ENCODE measurements at places on chromosomes 12 and 14.

DNA sequence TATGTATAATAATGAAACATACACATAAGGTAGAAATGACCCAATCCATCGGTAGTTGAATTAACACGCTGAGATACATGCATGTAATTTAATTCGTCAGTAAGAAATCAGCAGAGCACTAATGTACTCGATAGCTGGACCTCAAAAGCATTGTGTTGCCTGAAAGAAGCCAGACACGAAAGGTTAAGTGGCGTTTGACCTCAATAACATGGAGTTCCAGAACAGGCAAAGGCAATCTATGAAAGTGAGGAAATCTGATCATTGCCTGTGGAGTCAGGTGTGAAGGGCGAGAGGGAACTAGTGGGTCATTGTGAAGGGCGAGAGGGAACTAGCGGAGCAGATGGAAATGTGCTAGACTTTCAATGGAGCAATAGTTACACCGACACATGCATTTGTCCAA is 970.4 kb upstream of the TMEM132C start:
- no peak for DNase-seq

DNA sequence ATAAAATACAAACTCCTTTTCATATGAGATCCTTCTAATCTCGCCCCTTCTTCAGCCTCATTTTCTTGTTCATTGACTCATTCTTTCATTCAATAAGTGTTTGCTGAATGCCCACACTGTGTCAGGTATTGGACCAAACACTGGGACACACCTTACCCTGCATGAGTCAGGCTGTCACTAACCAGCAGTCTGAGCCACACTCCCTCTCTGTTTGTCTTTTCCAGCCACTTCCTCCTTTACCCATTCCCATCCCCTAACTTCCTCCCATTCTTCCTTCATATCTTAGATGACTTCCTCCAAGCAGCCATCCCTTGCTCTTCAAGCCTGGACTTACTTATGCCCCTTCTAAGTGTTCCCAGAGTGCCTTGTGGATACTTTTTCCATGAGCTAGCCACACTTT is 27.0 kb upstream of the HIF1A start:
- no peak for DNase-seq

- no peak for DNase-seq
Measured at GRCh38 chr12:49253033-49253623, 11.8 kb upstream of the TUBA1C start.

DNA sequence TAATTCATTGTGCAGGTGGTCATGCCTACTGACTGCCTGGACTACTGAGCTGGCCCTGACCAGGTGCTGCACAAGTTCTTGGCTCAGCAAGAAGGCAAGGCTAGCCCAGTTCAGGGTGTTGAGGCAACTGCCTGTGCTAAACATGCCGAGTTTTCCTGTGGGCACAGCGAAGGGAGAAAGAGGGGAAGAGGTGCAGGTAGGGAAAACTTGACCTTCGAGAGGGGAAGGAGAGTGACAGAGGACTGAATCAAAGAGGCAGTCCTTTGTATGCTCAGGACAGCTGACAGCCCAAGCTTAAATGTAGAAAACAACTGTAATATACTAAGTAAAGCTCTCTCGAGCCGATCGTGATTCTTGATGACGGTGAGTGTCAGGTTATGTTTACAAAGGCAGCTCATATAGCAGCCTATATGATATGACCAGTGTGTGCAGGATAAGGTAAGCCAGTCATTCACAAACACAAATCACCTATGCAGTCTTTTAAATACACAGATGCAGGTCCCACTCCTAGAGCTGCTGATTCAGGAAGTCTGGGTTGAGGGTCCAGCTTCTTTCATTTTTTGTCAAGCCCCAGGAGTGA is 2.6 kb downstream of the IRAK3 start:
- DNase-seq: no peak

DNA sequence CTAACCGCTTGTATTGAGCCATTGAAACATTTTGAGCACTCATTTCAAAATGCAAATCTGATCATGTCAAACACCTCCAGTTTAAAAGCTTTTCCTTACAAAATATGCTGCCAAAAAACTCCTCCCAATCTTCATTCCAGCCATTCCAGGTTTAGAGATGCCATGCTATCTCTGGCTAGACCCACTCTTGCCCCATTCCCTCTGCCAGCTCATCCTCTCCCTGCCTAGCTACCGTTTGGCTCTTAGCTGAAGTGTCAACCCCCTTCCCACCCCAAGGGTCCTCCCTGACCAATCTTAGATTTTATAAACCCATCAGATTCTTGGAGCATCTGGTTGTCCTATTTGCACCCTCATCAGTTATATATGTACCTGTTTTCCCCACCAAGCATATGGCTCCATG is 75.0 kb downstream of the SCAF11 start:
- no peak for DNase-seq

DNA sequence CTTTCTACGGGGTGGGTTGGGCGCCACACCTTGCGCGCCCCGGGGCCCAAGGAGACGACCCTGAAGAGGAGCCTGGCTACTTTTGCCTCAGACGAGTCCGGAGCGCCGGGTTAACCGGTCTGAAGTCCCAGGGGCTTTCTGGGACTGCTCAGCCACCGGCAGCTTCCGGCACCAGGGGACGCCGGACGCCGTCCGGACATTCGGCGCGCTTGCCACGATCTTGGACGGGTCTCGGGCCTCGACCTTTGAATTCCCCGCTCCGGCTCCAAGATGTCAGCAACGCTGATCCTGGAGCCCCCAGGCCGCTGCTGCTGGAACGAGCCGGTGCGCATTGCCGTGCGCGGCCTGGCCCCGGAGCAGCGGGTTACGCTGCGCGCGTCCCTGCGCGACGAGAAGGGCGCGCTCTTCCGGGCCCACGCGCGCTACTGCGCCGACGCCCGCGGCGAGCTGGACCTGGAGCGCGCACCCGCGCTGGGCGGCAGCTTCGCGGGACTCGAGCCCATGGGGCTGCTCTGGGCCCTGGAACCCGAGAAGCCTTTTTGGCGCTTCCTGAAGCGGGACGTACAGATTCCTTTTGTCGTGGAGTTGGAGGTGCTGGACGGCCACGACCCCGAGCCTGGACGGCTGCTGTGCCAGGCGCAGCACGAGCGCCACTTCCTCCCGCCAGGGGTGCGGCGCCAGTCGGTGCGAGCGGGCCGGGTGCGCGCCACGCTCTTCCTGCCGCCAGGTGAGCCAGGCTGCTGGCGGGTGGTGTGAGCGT is at the start of gene ACOT4:
ACOT4 (plus strand) TSS at position 184 of the 760 bp plus-strand sequence; CDS start at position 271, 87 bp downstream.
- peak; percentile 57 for DNase-seq

GRCh38 chr12:55713721-55714120 is 2.1 kb upstream of the BLOC1S1 start:
- DNase-seq: no peak

GRCh38 chr14:85276979-85277228 is 253.0 kb upstream of the FLRT2 start:
- DNase-seq: no peak

- no peak for DNase-seq
Measured at GRCh38 chr14:60951776-60952435, 29.0 kb downstream of the TRMT5 start.

GRCh38 chr14:59474172-59474571 is 9.0 kb upstream of the GPR135 start:
- DNase-seq: no peak

DNA sequence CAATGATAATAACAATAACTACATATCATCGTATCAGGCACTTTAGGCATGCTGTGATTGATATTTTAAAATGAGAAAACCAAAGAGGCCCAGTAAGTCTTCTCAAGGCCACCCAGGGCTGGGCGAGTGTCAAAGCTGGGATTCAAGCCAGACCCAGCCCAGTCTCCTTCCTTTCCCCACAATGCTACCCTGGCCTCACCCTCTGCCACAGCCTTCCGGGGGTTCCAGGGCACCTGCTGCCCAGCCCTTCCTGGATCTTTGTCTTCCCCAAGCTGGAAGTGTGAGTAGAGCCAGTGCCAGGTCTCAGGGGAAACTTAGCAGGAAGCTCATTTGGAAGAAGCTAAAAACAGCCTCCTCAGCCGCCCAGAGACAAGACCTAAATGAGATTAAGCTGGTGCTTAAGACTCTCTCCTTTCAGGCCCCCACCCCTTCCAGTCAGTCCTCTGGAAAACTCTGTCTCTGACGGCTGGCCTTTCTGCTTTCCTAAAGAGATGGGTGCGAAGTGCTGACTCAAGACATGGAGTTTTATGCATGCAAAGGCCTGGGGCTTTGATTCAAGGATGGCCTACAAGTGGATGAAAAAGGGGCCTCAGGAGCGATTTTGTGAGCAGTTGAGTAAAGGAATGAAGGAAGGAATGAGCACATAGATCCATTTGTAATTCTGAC is 184.2 kb downstream of the KCNA5 start:
- no peak for DNase-seq

DNA sequence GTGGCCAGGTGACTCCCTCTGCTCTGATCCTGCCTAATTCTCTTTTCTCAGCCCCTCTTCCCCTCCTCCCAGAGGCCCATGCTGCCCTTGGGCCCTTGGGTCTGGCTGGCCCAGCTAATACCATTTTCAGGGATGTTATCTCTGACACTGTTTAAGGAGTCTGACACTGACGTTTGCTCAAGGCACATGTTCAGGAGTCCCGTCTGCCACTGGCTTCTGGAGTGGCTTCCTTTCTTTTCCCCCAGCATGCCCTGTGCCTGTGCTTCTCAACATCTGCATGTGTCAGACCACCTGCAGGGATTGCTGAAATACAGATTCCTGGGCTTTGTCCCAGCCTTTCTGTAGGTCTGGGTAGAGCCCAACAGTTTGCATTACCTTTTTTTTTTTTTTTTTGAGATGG is 128.9 kb downstream of the BCL11B start:
- DNase-seq: no peak

GRCh38 chr12:112327209-112327938 is 54.9 kb downstream of the HECTD4 start:
- peak; percentile 70 for DNase-seq

DNA sequence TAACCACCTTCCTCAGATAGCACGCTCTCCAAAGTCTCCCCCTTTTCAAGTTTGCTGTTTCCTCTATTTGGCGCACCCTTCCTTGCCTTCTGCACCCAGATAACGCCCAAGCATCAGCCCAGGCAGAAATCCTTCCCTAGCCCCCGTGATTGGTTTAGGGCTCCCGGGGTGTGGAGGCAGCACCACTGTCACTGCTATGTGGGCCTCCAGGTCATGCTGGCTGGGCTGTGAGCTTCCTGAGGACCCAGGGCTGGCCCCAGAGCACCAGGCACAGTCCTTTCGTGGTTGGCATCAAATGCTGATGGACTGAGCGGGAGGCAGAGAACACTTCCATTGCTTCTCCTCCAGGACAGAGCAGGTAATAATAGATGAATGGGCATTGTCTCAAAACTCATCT is 311.4 kb downstream of the BCL11B start:
- no peak for DNase-seq

- peak; percentile 1 for DNase-seq
Measured at GRCh38 chr14:101398011-101398410, 163.3 kb upstream of the DIO3 start.

- no peak for DNase-seq
Measured at GRCh38 chr12:78060186-78060585, 229.5 kb downstream of the NAV3 start.

GRCh38 chr14:73753124-73753886 is 39.1 kb upstream of the PNMA1 start:
- no peak for DNase-seq

- no peak for DNase-seq
Measured at GRCh38 chr12:9349888-9350885, 142.0 kb upstream of the PZP start.
